ENCODE measurements at places on chromosomes 11 and 22. TPM values are rescaled to one million over a fixed set of nuclear protein-coding genes. Genes with fewer than 3 reads are reported as not detected.

Gene DGCR6
- 9.8 TPM for total RNA-seq

Gene CABP4
- total RNA-seq, result 0.87 TPM

Gene SERPING1
- 113 TPM for total RNA-seq

Gene CDC45
- total RNA-seq, result 43.7 TPM

Gene GP1BB
- total RNA-seq, result 28.0 TPM

Gene TRIM44
- total RNA-seq, result 37.1 TPM

Gene LINC01488
- not detected for total RNA-seq

Gene MUC15
- total RNA-seq, result 0.25 TPM

Gene OR8A1
- total RNA-seq, result 0.31 TPM

Gene OR5D14
- total RNA-seq, result not detected

Gene MYO7A
- 239 TPM for total RNA-seq

Gene DDI1
- total RNA-seq, result 41.1 TPM
